ENCODE measurements at places on chromosomes 11 and 22.

GRCh38 chr11:117638911-117639543 is 158.0 kb downstream of the DSCAML1 start:
- no peak for DNase-seq

DNA sequence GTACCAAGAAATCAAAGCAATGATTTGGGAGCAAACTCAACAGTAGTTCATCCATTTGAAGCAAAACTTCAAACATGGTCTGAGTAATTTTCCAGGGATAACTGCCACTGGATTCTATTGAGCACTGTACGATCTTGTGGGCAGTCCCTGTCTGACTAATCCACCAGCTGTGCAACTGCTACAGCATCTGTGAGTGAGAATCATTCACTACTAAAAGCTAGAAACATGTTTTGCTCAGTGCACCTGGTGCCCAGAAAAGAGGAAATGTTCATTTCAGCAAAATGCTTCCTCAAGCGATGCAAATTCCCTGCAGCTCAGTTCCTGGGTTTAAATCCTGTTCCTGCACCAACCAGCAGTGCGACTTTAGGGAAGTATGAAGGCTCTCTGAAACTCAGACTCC is 1077.9 kb downstream of the DLG2 start:
- no peak for DNase-seq

- no peak for DNase-seq
Observed at GRCh38 chr11:75939992-75940391, 125.0 kb downstream of the UVRAG start.

- DNase-seq, result no peak
Observed at GRCh38 chr11:66084821-66085475, 14.9 kb downstream of the PACS1 start.

DNA sequence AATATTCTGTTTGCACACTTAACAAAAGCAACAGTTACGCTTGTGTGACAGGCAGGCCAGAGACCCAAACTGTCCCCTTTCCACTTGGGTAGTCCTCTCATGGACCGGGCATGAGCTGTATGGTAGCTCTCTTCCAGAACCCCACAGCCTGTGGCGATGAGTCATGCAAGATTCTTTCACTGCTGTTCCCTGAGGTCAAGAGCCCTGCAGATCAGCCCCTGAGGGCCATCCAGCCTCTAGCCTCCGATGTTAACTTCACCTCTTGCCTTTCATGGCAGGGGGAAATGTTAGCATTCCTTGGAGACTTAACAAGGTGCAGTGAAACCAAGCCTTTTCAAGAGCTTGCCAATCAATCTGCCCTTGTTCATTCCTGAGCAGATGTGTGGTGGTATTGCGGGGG is 63.2 kb upstream of the DEUP1 start:
- DNase-seq, result no peak

DNA sequence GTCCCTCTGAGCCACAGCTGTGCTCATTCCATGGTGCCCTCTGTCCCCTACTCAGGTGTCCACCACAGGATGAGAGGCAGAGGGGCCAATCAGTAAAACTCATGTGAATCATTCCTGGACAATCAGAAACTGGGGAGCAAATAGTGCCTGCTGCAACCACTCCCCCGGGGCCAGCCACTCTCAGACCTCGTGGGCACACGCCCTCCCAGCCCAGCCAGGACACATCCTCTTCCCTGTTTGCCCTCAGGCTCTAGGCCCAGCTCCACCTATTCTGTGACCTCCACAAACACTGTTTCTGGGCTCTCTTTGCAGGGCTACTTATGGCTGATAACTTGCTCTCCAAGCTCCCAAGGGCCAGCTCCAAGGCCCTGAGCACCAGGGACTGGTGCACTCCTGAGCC is 14.0 kb upstream of the KCTD14 start:
- no peak for DNase-seq

DNA sequence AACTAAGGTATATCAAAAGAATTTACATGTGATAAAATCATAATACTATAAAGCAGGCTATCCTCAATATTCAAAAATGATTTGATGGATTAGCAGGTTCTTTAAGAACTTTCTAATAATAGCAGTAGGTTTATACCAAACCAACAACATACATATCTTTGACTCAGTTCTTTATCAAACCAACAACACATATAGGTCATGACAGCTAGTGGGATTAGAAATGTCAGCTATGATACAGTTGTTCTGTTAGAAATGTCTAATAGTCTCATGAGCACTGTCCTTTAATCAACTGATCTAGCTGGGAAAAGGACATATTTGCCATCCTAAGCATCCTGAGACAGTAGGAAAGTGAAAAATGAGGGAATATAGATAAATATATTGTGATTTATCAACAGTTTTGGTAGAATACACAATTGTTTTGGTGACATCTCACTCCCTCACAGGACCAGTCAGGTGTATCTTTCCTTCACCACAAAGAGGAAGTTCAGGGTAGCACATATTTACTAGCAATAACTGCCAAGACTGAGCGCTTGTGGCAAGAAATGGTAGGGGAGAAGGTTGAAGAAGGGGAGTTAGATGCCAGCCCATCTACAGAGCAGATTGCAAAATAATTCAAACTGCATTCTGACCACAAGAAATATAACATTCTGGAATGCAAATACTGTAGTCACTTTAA is 90.8 kb upstream of the APOA1 start:
- no peak for DNase-seq

- DNase-seq, result no peak
Observed at GRCh38 chr11:102186551-102187191, 76.4 kb downstream of the YAP1 start.

DNA sequence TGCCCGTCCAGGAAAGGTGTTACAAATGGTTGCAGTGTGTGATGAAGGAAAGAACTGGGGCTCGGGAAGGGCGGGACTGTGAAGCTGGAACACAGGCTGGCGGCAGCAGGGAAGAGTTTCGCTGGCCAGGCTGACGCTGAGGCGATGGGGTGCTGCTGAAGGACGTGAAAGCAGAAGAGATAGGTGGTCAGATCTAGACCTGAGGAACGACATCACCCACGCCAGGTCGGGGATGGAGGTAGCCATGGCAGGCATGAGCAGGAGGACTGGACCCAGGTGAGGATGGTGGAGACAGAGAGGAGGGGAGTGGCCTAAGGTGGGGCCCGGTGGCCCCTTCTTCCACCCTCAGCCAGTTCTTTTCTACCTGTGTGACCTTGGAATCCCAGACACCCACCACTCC is 9.1 kb downstream of the CDC42EP2 start:
- no peak for DNase-seq

DNA sequence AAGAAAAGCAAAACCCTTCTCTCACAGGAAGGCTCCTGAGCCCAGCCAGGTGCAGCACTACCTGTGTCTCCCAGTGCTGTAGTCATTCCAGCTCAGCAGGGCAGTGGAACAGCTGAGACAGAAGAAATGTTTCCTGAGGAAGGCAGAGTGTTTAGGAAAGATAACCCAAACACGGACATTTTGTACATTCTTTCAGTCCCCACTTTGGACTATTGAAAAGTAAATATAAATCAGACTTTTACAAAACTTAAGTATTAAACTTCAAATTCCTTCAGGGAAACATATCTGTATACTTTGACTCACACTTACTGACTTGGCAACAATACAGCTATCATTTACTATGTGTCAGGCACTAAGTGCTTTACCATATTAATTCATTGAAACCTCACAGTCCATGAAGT is 40.4 kb downstream of the RRAS2 start:
- no peak for DNase-seq

- DNase-seq, result peak; percentile 41
Observed at GRCh38 chr11:14643697-14644225, at the start of gene PDE3B. Gene PDE3B (plus strand): TSS chr11:14643804. CDS start chr11:14644076, 272 bp downstream.

DNA sequence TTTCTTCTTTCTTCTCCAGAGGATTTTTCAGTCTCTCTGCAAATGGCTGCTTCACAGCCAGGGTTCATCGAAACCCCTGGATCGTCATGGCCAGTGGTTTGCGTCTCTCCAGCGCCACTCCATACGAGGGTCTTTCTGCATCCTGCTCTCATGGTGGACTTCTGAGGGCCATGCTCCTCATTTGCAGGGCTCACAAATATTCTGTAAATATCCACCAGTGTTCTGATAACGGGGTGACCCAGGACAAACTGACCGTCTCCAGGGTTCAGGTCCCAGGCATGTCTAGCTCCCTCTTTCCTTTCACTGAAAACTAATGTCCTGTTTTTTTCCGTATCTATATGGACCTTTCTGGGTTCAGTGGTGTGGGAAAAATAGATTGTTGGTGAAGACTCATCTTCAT is 15.7 kb upstream of the VPREB1 start:
- DNase-seq, result no peak

DNA sequence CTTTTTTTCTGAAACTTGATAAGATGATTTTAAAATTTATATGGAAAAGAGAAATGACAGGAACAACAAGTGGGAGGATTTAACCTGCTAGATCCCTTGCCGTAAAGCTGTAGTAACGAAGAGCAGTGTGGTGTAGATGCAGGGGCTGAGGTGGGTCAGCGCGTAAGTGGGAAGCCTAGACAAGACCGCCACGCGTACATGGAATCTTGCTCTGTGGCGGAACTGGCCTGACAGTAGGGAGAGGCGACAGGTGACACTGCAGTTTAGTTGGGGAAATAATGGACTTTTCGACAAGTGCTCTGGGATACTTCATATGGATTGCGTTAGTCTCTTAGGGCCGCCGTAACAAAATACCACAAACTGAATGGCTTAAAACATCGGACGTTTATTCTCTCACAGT is 28.8 kb downstream of the TNRC6B start:
- DNase-seq, result no peak

All from activated CD4-positive, alpha-beta T cell treated with anti-CD3 and anti-CD28 coated beads, Interleukin-2, amount 50 U/mL, for 24 hours (primary cell).